COR-L47 (cell line): ENCODE measurements at places on chromosomes 2 and 18.

DNA sequence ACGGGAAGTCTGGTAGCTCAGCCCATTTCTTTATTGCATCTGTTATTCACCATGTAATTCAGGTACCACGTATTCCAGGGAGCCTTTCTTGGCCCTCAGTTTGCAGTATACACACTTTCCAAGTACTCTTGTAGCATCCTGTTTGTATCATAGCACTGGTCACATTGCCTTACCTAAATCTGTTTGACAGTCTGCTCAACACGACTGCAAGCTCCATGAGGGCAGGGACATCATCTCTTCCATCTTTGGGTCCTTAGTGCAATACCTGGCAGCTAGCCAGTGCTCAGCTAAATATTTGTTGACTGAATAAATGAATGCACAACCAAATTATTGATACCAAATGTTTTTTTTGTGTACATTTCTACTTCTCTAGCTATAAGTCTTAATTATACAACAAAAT lies 11.2 kb upstream of the IL18R1 start:
- DNase-seq, result no peak

- DNase-seq, result peak; percentile 68
These were observed 884 bp downstream of the HES6 start for GRCh38 chr2:238238766-238239542.

DNA sequence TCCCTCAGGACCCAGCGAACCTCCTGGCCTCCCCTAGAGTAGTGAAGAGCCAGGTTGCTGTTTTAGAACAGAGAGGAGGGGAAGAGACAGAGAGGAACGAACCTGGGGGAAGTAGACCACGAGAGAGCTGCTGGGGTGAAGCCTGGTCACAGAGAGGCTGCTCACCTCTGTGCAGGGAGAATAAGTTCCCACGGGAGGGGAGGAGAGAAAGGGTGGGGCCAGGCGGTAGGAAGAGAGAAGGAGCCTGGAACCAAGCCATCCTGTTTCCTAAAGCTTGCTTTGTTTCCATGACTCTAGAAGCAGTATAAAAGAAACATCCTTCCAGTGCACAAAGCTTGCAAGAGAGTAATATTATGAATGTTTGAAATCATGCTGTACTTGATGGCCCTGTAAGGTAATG lies 147.9 kb downstream of the MYT1L start:
- DNase-seq, result peak; percentile 33

DNA sequence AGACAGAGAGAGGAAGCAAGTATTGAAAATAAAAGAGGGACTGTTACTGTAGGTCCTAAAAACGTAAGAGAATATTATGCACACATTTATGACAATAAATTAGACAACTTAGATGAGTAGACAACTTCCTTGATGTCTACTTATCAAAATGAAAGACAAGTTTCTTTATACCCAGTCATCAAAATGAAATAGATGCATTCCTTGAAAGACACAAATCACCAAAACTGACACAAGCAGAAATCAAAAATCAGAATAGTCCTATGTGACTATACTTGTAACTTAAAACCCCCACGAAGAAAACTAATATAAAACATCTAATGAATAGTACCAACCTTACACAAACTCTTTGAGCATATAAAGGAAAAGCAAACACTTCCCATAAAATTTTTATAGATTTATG lies 14.5 kb downstream of the RTN4 start:
- no peak for DNase-seq

DNA sequence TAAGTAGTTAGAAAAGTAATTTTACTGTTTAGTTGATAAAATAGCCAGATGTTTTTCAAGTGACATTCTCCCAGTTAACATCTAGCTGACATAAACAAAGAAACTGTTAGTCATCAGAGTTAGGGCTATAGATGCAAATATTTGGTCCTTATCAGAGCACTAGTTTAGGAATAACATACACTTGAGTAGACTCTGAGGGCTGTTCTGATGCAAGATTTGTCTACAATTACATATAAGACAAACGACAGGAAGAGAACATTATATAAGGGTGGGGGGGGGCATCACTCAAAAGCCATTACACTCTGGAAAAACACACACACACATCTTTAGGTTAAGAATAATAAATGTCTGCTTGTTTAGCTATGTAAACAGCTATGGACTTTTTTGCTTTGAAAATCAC lies 554.4 kb upstream of the LRRTM1 start:
- DNase-seq, result no peak

DNA sequence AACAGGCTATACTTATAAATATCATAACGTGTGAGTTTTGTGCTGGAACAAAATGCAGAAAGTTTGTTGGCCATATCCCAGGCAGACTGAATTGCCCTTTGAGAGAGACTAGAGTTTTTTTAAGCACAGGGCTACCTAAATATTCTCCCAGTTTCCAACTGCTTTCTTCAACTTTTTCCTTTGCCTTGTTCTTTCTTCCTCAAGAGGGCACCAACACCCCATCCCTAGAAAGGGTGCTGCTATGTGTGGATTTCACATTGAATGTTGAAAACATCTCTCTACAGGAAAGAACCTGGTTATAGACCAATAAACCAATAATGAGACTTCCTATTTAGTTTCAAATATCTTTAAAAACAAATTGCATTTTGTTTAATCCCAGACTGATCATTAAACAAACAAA lies 87.9 kb downstream of the ICOS start:
- peak; percentile 20 for DNase-seq

GRCh38 chr2:127098711-127099110 lies 8.2 kb downstream of the BIN1 start:
- no peak for DNase-seq

- no peak for DNase-seq
These were observed 7.5 kb upstream of the PTPN2 start for GRCh38 chr18:12891561-12891960.

DNA sequence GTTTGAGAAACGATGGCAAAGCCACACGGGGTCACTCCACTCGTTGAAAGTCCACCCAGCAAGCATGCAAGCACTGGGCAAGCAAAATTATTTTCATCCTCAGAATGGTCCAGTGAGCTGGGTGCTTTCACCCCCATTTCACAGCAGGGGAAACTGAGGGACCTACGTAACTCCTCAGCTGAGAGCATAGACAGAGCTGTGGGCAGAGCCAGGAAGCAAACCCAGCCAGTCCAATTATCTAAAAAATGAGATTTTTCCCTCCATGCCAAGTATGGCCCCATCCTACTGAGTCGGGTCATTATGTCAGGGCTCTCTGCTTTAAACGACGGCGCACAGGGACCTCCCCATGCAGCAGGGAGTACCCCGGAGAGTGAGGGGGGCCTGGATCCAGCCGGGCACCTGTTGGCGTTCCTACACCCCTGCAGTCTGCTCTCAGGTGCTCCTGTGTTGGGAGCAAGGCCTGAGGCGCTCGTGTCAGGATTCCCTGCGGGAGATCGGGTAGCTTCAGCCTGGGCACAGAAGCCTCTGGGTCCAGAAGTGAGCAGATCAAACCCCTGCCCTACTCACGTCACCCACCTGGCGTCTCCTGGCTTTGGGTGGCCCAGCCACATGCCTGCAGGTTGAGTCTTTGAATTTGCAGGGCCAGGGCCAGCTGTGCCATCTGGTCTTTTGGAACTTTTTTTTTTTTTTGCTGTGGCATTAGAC lies 17.3 kb downstream of the TWIST2 start:
- DNase-seq, result no peak

DNA sequence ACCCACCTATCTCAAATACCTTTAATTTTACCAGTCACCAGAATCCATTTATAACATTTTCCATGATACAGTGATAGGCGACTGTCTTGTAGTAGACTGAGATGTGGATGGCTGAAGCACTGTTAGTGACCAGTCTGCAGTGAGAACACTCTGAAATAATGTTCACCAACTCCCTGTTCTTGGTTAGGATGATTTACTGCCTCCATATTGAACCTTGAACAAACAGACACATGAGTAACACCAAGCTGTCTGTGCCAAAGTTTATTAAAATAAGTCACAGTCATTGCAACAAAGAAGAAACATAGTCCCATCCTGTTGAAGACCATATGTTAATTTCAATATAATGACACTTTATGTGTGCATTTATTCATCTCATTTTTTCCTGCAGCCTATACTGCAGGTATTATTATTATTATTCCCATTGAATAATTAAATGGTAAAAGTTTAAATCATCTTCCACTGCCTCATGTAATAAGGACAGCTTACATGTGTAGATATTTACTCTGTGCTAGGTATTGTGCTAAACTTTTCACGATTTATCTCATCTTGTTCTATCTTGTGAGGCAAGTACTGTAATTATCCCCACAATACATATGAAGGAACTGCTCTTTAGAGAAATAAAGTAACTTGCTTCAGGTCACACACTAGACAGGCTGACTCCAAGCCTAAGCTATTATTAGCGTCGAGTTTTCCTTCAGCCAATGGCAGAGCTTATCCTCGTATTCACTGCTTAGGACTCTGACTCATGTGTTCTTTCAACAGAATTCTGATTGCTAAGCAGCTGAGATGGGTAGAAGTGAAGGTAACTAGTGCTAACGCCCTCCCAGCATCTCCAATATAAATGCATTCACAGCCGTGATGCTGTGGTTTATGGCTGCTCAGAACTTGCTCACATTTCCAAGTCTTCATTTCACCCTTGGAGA lies 62.5 kb downstream of the ONECUT2 start:
- DNase-seq, result no peak
